Astrocyte of the cerebellum (primary cell): ENCODE measurements at places on chromosomes 7 and 10.

DNA sequence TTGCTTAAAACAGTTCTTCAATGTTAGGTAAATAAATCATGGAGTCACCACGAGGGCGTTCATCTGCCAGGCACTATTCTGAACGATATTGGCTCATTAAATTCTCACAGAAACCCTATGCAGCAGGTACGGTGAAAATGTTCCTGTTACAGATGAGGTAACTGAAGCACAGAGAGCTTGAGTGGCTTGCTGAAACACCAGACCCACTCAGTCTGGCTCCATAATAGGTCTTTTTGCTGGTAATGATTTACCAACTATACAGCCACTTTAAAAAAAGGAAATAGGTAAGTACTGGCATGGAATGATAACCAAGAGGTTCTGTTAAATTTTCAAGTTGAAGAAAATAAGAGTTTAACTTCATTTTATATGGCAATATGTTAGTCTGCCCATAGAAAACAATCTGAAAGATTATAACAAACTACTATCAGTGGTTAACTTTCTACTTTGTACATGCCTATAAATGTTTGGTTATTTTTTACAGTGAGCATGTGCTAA, 1.3 kb upstream of the TM9SF3 start:
- DNase-seq, result no peak

DNA sequence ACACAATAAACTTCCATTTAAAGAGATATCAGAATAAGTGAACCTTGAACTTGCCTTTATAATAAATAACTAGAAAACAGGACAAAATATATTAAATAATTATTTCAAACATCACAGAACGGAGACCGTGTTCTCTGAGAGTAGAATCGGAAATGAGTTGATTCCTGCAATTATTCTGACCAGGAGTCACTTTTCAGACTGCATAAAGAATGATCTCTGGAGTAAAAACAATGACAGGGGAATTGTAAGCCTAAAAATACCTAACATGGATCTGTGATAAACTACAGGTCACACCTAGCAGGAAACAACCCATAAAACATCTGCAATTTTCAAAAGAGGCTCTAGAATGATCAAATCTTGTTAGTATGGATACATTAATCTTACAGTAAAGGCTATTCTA, 577.5 kb upstream of the SORCS1 start:
- no peak for DNase-seq

DNA sequence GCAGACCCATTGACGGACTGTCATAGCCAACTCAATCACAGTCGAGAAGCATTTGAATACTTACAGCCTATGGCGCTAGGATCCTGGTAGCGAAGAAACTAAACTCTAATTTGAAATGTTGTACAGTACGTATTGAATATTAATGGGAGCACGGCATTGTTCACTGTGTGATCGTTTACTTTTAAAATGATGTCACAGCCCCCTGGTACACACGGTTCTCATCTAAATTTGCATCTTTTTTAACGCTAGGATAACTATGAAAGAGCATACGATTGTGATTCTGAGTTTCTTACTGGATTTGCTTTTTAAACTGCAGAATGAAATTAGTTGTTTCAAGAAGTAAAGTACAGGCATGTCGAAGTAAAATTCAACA, 895 bp upstream of the NAPEPLD start:
- DNase-seq, result no peak

GRCh38 chr10:10702211-10702610, 315.5 kb upstream of the CELF2 start:
- no peak for DNase-seq

GRCh38 chr10:131694781-131695495, 205.9 kb upstream of the PPP2R2D start:
- DNase-seq, result no peak

GRCh38 chr7:101932083-101932482, 114.7 kb downstream of the CUX1 start:
- DNase-seq, result no peak

- DNase-seq, result no peak
These were observed 256.7 kb downstream of the KLF6 start for GRCh38 chr10:3528271-3528670.

- no peak for DNase-seq
These were observed 243.9 kb downstream of the TNS3 start for GRCh38 chr7:47338026-47338425.

DNA sequence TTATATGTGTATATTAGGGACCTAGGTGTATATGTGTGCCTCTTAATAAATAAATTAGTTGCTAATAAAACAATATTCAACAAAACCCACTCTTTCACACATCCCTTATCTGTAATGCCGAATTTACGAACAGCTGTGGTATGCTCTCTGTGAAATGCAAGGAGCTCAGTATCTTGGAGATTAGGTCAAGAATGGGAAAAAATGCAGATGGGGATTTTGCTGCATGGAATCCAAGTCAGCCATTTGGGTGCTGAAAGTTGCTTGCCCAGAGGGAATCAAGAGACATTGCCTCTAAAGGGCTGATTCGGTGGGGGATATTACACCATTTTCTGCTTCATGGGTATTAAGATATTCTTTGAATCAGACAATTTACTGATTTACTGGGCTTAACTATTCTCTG, 93.5 kb downstream of the CREB5 start:
- DNase-seq, result no peak

- DNase-seq, result peak; percentile 89
These were observed 221.1 kb downstream of the SEMA3E start for GRCh38 chr7:83427884-83428283.

- no peak for DNase-seq
These were observed 221.1 kb upstream of the PTN start for GRCh38 chr7:137564677-137565076.

- no peak for DNase-seq
These were observed 27.6 kb upstream of the EPC1 start for GRCh38 chr10:32374605-32375004.

DNA sequence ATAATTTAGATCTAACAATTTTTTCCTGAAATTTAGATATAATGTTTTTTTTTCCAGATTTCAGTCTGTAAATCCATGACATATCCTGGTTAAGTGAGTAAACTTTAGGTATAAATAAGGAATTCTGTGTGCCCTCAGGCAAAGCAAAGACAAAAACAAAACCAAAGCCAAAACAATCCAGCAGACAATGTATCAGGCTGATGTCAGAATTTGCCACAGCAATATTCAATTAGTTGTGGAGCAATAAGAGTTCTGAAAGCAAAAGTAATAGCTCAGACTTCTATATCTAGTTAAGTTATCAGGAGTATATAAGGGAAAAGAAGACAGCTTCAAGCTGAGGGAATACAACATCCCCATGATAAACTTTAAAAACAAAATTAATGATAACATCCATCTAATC, 82.0 kb downstream of the MKX start:
- DNase-seq, result no peak

DNA sequence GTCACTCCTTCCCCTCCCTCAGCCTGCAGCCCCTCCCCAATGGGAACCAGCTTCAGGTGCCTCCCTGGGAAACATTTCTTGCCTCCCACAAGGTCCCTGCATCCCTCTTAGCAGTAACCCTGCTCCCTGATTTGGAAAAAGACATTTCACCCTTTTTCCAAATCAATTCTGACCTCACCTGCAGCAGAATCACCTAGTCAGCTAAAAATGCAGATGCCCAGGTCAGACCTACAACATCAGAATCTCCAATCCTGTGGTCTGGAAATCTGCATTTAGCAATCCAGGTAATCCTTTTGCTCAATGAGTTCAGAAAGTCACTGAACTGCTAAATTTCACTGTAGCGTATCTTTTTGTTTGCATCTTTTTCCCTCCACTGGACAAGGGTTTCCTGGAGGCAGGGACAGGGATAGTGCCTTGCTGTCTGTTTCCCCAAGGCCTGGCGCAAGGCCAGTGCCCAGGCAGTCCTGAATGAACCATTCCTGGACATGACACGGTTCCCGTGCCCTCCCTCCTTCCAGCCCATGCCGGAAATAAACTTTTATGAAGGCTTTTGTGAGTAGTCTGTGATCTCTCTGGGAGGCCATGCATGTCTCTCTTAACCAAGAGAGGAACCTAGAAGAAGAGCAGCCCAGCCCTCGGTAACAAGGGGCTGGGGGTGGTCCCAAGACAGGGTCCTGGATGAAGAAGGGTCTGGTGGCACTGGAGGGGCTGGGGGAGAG, 44.0 kb downstream of the COL13A1 start:
- DNase-seq, result no peak

DNA sequence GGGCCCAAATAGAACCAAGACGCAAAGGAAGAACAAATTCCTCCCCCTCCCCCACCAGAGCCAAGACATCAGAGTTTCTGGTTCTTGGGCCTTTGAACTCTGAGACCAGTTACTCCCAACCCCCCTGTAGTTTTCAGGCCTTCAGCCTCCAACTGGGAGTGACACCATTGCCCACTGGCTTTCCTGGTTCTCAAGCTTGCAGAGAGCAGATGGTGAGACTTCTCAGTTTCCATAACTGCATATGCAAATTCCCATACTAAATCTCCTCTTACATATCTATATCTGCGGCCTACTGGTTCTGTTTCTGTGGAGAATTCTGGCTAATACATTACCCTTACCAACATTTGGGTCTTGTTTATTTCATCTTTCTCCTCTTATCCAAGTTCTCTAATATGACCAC, 762.9 kb downstream of the GRM8 start:
- no peak for DNase-seq

- no peak for DNase-seq
These were observed 211.4 kb upstream of the KLF14 start for GRCh38 chr7:130945411-130945811.

DNA sequence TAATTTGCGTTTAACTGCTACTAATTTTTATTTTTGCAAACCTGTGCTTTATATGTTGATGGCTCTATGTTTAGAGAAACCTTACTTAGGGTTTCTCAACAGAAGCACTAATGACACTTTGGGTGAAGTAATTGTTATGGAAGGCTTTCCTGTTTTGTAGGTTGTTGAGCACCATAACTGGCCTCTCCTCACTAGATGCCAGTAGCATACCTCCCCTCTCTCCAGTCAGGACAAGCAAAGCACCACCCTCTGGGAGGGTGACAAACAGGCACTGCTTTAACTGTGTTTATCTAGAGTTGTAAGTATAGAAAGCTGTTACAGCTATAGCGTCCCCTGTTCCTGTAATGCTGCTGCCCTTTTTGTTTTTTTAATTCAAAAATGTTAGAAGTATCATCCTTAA, 60.9 kb downstream of the WAC start:
- no peak for DNase-seq

DNA sequence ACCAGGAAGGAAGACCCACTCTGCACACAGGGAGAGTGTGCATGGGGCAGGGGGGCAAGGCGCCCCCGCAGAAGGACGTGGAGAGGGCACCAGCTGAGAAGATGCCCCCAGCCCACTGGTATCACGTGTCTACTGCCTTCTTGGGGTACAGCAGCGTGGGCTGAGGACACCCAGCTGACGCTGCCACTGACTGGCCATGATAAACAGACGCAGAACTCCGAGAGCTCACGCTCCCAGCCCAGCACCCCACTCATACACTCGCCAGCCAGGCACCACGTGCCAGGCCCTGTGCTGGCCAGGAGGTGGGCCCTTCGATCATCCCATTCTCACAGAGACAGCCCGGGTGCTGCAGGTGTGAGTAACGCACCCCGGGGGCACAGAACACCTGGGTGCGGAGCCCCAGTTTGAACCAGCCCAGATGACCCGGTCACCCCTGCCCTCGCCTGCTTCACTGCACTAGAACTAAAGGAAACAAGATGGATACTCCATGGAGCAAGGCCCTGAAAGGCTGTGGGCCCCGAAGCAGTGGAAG, 199.8 kb downstream of the MAD1L1 start:
- DNase-seq, result no peak

DNA sequence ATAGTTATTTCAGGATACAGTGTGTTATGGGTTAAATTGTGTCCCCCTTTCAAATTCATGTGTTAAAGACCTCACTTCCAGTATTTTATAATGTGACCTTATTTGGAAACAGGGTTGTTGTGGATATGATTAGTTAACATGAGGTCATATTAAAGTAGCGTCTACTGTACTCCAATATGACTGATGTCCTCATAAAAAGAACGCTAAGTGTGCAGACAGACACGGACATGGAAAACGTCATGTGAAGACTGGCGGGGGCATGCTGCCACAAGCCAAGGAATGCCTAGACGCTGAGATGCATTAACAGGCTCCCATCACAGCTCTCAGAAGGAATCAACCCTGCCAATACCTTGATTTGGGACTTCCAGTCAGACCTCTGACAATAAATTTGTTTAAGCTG, 1.5 kb upstream of the WDR37 start:
- DNase-seq, result no peak

- DNase-seq, result no peak
These were observed 6.1 kb downstream of the CYP2W1 start for GRCh38 chr7:988963-989529.

GRCh38 chr10:17122726-17123661, 6.6 kb downstream of the CUBN start:
- peak; percentile 90 for DNase-seq

DNA sequence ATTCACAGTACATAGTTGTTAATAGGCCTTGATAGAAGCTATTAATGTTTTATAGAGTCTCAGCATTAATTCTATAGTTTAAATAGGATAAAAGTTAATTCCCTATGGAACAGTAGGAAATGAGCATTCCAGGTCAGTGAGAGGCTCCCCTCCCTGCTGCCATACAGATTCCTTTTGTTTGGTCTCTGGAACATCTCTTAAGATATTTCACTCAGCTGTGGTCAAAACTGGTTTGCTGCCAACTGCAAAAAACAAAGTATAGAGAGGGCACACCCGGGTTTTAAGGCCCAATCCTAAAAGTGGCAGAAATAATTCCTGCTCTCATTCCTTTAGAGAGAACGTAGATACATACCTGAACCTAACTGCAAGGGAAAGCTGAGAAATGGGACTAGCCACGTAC, 51.3 kb downstream of the MDFIC start:
- peak; percentile 43 for DNase-seq

DNA sequence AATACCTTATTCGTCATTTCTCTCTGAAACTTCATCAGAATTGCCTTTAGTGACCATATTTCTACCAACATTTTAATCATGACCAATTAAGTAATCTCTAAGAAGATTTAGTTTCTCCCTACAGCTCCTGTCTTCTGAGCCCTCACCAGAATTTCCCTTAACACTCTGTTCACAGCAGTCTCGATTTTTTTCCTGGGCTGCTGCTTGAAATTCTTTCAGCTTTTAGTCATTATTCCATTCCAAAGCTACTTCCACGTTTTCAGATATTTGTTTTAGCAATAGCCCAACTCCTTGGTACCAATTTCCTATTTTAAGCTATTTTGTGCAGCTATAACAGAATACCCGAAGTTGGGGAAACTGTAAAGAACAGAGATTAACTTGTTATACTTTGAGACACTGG, 192.4 kb upstream of the DKK1 start:
- no peak for DNase-seq

- peak; percentile 99 for DNase-seq
These were observed 50.2 kb downstream of the TFAM start for GRCh38 chr10:58435297-58435985.
